ENCODE measurements at places on chromosomes 4 and X.

DNA sequence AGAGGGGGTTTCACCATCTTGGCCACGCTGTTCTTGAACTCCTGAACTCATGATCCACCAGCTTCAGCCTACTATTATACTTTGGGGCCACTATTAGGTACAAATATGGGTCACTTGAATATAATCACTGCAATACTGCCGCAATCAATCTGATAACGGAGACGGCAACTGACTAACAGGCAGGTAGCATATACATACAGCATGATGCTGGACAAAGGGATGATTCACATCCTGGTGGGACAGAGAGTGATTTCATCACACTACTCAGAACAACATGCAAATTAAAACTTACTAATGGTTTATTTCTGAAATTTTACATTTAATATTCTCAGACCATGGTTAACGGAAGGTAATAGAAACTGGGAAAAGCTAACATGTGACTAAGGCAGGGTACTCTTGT, 10.9 kb downstream of the LRBA start:
- DNase-seq: no peak

DNA sequence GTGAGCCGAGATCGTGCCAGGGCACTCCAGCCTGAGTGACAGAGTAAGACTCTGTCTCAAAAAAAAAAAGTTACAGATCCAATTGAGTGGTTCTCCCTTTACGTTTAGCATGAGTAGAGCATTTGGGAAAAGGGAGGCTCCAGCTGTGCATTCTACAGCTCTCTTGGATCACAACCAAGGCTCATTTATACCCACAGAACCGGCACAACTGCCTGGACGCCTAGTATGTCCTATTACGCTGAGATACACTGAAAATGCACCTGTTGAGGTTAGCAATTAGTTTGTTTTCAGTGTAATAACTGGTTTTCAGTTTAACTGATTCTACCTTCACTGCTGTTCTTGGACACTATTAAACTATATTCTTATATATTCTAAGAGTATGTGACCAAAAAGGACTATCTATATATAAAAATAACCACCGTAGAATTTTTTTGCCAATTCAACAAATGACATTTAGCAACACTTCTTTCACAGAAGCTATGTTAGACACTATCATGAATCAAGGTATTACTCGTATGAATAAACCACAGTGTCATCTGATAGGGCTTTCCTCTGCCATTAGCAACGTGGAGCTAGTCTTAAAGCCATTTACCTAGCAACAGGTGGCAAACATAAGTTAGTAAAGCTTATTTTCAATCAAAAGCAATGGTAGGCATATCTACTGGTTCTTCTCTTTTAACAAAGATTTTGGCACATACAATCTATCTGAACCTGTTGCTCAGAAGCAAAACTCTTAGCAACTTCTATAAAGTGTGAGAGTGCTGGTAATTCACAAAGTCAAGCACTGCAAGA, 3.6 kb downstream of the OTUD4 start:
- no peak for DNase-seq

DNA sequence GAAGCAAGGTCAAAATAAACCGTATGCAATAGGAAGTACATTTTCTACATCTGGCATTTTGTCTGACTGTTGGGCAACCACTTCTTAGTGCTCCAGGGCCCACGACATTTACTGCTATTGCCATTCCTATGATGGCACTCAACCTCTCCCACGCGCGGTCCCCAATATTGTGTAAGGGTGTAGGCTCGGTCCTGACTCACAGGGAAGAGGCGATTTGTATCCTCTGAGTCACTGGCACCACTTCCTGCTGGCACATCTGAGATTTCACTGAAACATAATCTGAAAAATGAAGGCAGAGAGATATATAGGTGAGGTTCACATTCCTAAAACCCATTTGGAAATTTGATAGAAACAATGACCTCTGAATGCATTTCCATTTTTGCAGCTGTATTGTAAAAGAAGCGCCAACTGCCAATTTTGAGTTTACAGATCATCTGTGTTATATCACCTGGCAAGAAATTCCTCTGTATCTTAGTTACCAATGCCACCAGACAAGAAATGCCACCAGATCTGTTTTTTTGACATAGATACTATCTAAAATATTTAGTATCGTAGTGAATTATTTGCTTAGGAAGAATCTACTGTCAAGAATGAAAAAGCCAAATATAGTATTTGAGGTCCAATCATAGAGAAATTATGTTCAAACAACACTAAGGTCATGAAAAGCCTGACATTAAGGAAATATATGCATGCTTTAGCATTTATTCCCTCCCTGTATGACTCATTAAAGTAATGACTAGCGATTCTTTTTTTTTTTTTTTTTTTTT, 9.8 kb downstream of the EREG start:
- DNase-seq: no peak

DNA sequence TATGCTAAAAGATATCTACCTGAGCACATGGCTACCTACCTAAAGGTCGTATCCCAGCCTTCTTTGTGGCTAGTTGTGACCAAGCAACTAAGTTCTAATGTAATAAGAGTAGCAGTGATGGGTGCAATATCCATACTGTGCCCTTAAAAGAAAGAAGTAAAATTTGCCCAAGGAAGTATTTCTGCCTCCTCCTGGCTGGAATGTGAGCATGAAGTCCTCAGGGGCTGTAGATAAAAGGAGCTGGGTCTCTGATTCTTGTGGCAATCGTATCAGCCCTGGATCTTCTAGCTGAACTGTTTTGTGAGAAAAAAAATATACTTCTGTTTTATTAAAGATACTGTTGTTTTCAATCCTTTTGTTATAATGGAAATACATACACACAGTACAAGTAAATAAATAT, 217.4 kb downstream of the GPAT3 start:
- DNase-seq: no peak

DNA sequence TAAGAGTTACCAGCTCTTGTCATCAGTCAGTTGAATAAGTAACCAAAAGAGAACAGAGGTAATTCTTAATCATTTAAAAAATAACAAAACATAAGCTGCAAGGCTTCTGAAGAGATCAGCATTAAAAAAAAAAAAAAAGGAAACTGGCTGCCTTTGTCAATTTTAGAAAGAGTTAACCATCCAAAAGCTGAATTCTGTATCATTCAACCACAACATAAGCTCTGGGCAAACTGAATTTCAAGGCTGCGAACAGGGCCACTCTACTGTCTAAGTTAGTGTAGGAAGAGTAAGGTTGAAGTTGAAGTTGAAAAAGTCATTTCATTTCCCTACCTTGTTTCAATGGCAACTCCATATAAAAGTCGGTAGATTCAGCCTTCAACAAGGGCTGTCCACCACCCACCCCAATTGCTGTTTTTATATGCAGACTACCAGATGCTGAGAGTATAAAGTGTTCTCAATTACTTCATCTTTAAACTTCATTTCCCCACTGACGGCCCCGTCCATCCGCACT, 1.1 kb upstream of the LIN54 start:
- DNase-seq: no peak

DNA sequence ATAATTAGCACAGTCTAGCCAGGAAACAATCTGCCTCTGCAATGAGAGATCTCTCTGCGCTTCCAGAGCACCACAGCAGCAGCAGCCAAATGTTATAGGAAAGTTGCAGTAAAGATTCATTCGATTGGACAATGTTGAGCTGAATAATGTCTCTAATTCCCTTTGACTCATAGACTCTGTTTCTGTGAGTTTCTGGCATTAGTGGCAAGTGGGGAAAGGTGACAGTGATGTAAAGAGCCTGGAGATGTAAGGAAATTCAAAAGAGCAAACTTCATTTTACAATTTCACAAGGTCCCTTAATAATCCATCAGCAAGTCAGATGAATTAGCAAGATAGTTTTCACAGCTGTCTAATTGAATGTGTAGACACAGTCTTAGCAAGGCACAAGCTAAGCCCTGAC, 184.4 kb downstream of the VEGFC start:
- no peak for DNase-seq

DNA sequence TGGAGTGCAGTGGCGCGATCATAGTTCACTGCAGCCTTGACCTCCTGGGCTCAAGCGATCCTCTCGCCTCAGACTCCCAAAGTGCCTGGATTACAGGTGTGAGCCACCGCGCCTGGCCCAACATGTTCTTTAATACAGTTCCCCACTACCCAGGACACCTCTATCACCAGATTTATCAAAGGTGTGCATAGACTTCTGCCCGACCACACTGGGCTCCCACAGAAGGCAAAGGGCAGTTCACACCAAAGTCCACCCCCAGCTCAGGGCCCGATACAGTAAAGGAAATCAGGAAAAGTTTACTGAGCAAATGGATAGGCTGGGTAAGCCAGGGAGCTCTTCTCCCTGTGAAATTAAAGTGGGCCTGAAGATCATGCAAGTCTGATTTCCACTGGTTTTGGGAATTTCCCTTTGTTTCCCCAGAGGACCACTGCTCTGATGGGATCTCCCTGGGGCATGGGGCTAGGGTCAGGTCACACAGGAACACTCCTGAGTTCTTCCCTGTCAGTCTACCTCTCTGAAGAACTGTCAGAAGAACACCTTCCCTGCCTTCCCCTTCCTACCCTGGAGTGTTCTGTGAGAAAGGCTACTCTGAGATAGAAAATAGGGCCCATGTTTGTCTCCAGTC, 17.7 kb upstream of the PIM2 start:
- DNase-seq: no peak

- no peak for DNase-seq
Observed at GRCh38 chr4:120749445-120750151, 172.9 kb downstream of the PRDM5 start.

DNA sequence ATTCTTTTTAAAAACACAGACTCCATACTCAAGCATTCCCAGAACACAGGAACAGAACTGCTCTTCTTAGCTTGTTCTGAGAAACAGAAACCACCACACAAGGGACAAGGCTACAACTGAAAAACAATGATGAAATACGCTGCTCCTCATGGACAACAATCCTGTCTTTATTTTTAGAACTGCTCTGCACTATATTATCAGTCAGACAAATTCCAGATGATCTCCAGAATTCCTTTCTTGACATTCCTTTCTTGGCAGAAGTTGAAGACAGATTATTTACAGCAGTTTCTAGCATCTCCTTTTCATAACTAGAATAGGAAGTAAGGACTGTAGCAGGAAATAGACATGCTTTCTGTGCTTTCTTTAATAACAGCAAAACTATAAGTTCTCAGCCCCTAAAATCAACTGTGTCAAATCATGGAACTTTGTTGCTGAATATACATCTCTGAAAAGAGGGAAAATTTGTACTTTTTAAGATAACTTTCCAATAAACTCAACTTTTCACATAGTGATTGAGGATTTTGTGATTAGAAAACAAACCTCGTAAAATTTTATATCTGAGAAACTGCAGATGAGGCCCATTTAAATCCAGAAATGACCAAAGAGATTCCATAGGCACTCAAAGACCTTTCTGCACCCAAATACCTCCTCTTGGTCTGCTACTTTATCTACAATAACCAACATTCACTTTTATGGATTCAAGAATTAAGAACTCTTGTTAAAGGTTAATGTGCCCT, 35.9 kb downstream of the ANTXR2 start:
- DNase-seq: no peak

- DNase-seq: no peak
Observed at GRCh38 chrX:97358941-97359340, 475.2 kb downstream of the RPA4 start.

- no peak for DNase-seq
Observed at GRCh38 chrX:49276671-49277534, 7.3 kb downstream of the PPP1R3F start.

GRCh38 chrX:94743478-94743877, 1069.5 kb downstream of the FAM133A start:
- DNase-seq: no peak

DNA sequence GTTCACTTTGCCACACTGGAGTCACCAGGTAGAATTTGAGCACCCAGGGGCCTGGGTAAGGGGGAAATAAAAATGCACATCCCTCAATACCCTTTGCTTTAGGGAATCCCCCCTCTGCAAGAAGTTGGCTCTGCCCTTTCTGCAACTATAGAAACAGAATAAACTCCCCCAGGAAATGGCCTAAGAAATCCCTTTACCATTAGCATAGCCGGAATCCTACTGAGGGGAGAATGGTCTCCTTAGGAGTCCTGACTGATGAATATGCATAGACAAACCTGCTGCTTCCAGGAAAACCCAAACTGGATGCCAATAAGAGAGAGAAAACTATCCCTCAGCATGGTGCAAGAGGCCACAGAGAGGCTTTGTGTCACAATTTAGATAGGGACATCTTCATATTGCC, 11.0 kb downstream of the EFHC2 start:
- DNase-seq: no peak
